ENCODE measurements at places on chromosomes 5 and 9.

GRCh38 chr9:21906881-21907280, 87.3 kb downstream of the CDKN2A start:
- no peak for DNase-seq

- DNase-seq: no peak
Measured at GRCh38 chr5:31806561-31806960, 167.6 kb downstream of the PDZD2 start.

- no peak for DNase-seq
Measured at GRCh38 chr9:17837965-17838364, 259.1 kb downstream of the SH3GL2 start.

- DNase-seq: no peak
Measured at GRCh38 chr5:757931-758697, 26.4 kb downstream of the ZDHHC11B start.

- no peak for DNase-seq
Measured at GRCh38 chr9:114289571-114290481, 33.1 kb upstream of the ORM1 start.

GRCh38 chr9:96338299-96338698, 36.3 kb upstream of the HSD17B3 start:
- DNase-seq: no peak

- no peak for DNase-seq
Measured at GRCh38 chr9:137638680-137639079, 19.9 kb downstream of the EHMT1 start.

- DNase-seq: no peak
Measured at GRCh38 chr5:171413153-171413910, 6.1 kb upstream of the FGF18 start.
